ENCODE measurements at places on chromosomes 1 and 21.

GRCh38 chr1:29473161-29473855 is 237.0 kb downstream of the PTPRU start:
- DNase-seq = no peak

- peak; percentile 39 for DNase-seq
These were observed 107.3 kb downstream of the FNBP1L start for GRCh38 chr1:93554883-93555872.

- no peak for DNase-seq
These were observed 100.9 kb upstream of the RUNX3 start for GRCh38 chr1:25030674-25031589.

DNA sequence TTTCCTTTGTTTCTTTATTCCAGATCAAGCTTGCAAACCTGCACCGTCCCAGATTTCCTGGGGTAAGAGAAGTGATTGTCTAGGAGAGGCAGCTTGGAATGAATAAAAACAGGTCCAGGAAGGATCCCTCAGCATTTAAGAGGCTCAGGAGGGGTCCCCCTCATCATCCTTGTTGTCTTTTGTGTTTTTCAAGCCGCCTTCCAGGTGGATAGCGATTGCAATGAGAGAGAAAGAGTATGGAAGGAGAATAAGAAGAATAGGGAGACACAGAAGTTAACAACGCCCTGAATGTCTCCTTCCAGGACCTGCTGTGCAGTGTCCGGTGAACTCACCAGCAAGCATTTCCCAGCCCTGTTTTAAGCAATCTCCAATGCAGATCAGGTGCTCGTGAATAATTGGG is 8.5 kb downstream of the ERG start:
- no peak for DNase-seq

- DNase-seq = no peak
These were observed 589.9 kb downstream of the MATN1 start for GRCh38 chr1:30133414-30134055.

DNA sequence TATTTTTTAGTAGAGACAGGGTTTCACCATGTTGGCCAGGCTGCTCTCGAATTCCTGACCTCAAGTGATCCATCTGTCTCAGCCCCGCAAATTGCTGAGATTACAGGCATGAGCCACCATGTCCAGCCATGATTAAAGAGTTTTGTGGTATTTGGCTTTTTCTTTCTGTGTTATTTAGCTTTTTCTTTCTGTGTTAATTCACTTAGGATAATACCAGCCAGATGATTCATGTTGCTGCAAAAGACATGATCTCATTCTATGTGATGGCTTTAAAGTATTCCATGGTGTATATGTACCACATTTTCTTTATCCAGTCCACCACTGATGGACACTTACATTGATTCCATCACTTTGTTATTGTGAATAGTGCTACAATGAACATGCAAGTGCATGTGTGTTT is 1135.2 kb downstream of the AMY1C start:
- DNase-seq = no peak

DNA sequence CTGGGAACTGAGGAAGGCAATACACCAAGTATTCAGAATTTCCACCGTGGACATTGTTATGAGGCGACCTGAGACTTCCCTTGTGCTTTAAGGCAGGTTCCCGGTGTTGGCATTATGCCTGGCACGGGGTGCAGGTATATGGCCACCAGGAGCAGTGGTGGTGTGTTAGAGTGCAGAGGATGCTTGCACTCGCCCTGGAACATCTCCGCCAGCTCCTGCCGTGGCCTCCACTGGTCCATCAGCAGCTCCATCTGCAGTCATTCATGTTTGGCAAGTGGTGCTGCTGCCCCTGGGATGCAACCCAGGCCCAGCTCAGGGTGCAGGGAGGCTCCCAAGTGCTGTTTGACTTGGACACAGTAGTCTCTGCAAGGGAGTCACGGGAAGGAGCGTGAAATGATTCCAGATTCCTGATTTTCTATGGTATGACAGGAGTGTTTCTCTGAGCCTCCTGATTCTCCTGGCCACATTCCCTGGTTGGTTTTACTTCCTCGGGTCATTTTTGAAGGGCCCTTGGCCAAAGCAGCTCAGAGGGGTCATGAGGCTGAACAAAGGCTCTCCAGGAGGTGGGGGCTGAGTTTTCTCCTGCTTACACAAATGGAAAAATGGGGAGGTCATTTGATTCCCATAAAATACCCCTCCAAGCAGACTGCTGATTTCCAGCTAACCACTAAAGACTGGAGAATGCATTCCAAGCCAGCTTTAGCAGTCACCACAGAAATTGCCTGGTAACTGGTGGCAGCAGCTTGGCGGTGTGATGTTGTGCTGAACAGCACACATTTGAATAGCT is 60.4 kb upstream of the PSEN2 start:
- peak; percentile 38 for DNase-seq

All from choroid plexus epithelial cell (primary cell).